ENCODE measurements at places on chromosomes 5 and 9.
A peak's percentile ranks its signal among the peaks of the same experiment; 100 is the strongest.

GRCh38 chr9:131382850-131383729 lies 10.8 kb upstream of the PRRC2B start:
- DNase-seq: peak; percentile 59

- no peak for DNase-seq
Measured at GRCh38 chr9:92616199-92616641, 53.7 kb downstream of the IPPK start.

- DNase-seq: no peak
Measured at GRCh38 chr5:137442660-137443059, 56.5 kb downstream of the SPOCK1 start.

DNA sequence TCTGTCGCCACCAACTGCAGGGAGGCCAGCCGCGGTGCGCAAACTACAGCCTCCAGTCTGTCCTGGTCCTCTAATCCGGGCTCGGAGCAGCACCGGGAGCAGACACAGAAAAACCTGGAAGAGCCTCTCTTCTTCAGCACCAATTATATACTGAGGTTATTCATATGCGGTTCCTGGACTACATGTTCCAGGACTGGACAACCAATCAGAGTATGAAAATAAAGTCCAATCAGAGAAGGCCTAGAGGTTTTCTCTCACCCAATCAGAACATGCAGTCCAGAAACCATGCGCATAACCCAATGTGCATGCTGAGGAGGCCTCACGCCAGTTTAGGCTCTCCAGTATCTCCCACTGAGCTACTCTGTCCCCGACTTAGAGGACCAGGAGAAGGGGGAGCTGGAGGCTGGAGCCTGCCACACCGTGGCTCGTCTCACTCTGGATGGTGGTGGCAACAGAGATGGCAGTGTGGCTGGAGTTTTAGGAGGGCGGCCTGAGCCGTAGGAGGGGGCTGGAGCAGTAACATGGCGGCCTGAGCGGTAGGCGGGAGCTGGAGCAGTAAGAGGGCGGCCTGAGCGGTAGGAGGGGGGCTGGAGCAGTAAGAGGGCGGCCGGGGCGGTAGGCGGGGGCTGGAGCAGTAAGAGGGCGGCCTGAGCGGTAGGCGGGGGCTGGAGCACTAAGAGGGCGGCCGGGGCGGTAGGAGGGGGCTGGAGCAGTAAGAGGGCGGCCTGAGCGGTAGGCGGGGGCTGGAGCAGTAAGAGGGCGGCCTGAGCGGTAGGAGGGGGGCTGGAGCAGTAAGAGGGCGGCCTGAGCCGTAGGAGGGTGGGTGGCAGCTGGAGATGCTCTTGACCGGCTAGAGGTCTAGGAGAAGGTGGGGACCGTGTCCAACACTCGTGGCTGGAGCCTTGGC lies 20.4 kb upstream of the TRIM52 start:
- no peak for DNase-seq

GRCh38 chr5:15821506-15821905 lies 321.5 kb downstream of the FBXL7 start:
- no peak for DNase-seq

DNA sequence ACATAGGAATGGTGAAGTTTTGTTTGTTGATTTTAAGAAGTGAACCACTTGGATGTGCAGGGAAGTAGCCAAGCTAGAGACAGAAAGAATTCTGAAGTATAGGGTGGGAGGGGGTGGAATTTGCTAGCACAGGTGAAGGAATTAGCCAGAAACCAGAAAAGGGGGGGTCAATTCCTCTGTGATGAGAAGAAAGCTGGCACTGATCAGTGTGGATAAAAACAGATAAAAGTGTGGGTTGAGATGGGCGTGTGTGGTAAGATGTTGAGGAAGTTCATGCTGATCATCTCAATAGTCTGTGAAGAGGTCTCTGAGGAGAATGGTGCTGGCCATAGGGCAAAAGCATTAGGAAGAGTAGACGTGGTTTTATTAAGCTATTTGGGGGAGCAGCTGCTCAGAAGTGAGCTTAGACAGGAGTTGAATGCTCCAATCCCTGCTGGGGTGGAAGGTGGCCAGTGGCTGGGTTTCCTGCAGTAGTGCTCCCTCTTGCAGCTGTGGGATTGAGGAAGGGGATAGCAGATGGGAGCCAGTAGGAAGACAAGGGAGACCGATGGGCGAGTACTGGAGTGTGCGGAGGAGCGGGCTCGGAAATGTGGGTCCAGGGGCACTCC lies 88.7 kb upstream of the ELL2 start:
- DNase-seq: no peak

Data from cerebellar nuclear complex (tissue), 1 donor.